ENCODE measurements at places on chromosomes 13 and 19. TPM values are rescaled to one million over a fixed set of nuclear protein-coding genes. Genes with fewer than 3 reads are reported as not detected.

ZNF791 gene
- 11.1 TPM for polyA plus RNA-seq

ZNF492 gene
- 0.04 TPM for polyA plus RNA-seq

KRTDAP gene
- not detected for polyA plus RNA-seq

NANOS3 gene
- polyA plus RNA-seq: 0.42 TPM

OR7C1 gene
- polyA plus RNA-seq: 0.02 TPM

Measured in spleen (tissue), 13 donors.